ENCODE measurements at places on chromosomes 12 and 14. TPM values are rescaled to one million over a fixed set of nuclear protein-coding genes. Genes with fewer than 3 reads are reported as not detected.

EML5 gene
- not detected for polyA plus RNA-seq

TAS2R7 gene
- polyA plus RNA-seq, result not detected

ING4 gene
- 30.9 TPM for polyA plus RNA-seq

TSPAN11 gene
- 3.9 TPM for polyA plus RNA-seq

TMEM229B gene
- polyA plus RNA-seq, result 6.5 TPM

KRT6B gene
- not detected for polyA plus RNA-seq

KRT6A gene
- 3.2 TPM for polyA plus RNA-seq

WSCD2 gene
- polyA plus RNA-seq, result 1.2 TPM

IL22 gene
- polyA plus RNA-seq, result not detected

INSM2 gene
- not detected for polyA plus RNA-seq

BRF1 gene
- polyA plus RNA-seq, result 18.4 TPM

DNA sequence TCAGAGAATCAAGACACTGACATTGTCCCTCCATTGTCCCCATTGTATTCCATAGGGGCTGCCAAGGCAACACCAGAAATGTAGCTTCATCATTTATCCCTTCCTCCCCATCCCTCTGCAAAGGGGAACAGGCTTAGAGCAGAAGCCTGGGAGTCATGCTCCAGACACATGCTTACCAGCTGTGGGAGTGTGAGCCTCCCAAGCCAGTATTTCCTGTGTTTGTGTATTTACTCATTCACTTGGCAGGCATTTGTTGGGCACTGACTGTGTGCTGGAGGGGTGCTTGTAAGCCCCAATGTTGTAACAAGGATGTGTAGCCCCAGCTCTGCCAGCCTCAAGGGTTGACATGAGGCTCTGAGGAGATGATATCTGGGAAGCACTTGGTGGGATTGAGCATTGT, 46.0 kb upstream of the TCL1A start:
- no peak for DNase-seq
- H3K27ac ChIP-seq, result no peak overlapping the region
- no peaks in the 10 kb centered on the region for H3K36me3 ChIP-seq
- H3K27me3 ChIP-seq, result peaks cover 4% of the 10 kb centered on the region
- no peaks in the 10 kb centered on the region for H3K4me1 ChIP-seq
- H3K4me3 ChIP-seq, result no peak overlapping the region

DNA sequence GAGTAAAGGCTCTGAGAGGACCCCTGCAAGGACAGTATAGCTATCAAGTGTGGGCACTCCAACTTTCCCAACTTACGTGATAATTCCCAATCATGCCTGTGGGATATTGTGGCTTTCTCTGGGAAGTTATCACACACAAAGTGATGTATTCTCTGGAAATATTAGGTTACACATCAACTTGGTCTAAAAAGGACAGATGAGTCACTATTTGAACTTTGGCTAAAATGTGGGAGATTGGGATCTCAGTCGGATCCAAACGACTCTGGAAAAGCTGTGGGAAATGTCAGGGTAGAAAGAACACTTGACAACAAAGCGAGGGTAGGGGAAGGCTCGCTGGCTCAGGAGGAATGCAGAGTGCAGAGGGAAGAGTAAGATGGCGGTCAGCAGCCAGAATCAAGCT, 1048.9 kb downstream of the BCL11B start:
- no peak for DNase-seq
- no peaks in the 10 kb centered on the region for H3K27me3 ChIP-seq
- H3K36me3 ChIP-seq, result no peaks in the 10 kb centered on the region
- no peaks in the 10 kb centered on the region for H3K4me1 ChIP-seq

DNA sequence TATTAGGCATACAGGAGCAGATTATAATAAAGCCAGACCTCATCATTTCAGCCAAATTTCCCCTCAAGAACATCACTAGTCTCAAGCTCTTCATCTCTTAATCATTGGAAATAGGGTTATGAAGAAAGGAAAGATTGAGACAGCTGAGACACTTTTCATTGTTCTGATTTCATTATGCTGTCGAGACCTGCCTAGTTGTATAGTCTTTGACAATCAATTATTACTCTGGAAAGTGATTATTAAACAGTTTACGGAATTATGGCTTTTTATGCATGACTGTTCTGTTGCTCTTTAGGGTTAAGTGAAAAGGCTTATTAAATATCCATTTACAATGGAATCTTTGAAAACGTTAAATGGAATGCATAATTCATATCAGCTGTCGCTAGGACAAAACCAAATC, 48.3 kb downstream of the TTC6 start:
- H3K27ac ChIP-seq, result no peak overlapping the region
- H3K36me3 ChIP-seq, result no peaks in the 10 kb centered on the region
- no peaks in the 10 kb centered on the region for H3K27me3 ChIP-seq
- no peak for DNase-seq

DNA sequence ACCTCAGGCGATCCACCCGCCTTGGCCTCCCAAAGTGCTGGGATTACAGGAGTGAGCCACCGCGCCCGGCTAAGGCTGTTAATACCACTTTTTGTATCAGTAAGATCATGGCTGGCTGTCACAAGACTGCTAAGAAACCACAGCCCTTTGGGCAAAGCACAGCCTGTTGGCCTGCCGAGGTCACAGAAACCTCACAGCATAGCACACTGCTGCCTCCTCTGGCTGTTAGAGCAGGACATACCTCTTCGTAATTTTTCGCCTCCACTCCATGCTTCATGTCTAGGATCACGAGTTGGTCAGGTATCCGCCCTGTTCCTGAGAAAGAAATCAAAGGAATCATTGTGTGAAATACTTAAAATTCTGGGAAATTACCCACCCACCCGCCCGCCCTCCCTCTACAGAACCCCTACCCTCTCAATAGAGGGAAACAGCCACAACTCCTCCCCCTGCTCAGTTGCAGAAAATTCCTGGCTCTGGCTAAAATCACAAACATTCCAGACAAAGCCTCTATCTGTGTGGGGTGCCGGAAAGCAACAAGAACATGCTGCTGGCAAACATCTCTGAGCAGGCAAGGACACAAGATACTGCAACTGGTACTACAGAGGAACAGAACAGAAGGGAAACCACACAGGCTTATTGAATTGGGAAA, 20.7 kb upstream of the NEK9 start:
- no peak overlapping the region for H3K4me3 ChIP-seq
- H3K27ac ChIP-seq, result peak overlapping the region; percentile 39
- peak; percentile 49 for DNase-seq

GRCh38 chr12:12453635-12454034, 96.8 kb downstream of the BORCS5 start:
- H3K27ac ChIP-seq, result no peak overlapping the region
- H3K4me3 ChIP-seq, result no peak overlapping the region
- no peaks in the 10 kb centered on the region for H3K36me3 ChIP-seq
- H3K4me1 ChIP-seq, result no peaks in the 10 kb centered on the region
- no peak for DNase-seq

DNA sequence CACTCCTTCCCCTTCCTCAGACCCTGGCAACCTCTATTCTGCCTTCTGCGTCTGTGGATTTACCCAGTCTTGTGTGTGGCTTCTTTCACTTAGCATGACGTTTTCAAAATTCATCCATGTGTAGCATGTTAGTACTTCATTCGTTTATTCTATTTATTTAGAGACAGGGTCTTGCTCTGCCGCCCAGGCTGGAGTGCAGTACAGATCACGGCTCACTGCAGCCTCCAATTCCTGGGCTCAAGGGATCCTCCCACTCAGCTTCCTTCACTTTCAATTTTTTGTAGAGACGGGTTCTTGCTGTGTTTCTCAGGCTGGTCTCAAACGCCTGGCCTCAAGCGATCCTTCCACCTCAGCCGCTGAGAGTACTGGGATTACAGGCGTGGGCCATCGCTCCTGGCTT, 37.0 kb downstream of the B4GALNT3 start:
- H3K4me1 ChIP-seq, result no peaks in the 10 kb centered on the region
- H3K27ac ChIP-seq, result no peak overlapping the region
- no peaks in the 10 kb centered on the region for H3K27me3 ChIP-seq
- H3K36me3 ChIP-seq, result no peaks in the 10 kb centered on the region
- DNase-seq, result no peak

DNA sequence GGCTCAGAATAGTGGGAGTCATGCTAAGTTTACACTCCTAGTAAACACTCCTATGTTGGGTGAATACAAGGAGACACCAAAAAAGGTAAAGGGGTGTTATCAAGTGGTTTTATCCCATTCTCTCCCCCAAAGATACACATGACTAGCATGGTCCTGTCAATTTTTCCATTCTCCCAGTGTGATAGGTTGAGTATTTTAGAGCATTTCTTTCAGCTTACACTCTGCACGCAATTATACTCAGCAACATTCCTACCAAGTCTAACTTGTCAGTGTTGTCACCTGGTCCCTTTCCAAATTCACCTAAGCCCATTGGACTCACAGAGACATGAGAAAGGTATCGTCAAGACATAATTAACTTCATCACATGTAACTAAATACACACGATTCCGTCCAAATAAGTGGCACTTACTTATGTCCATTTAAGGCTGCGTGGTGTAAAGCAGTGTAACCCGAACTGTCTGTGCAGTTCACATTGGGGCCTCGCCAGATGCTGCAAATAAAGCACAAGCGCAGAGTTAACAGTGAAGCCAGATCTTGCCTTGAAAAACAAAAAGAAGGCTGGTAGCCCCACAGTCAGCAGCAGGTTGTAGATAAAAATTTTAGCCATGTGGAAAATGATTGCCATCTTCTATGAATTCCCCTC, 159.7 kb downstream of the ANKS1B start:
- no peak overlapping the region for H3K27ac ChIP-seq
- no peaks in the 10 kb centered on the region for H3K27me3 ChIP-seq
- H3K4me3 ChIP-seq, result no peak overlapping the region
- no peaks in the 10 kb centered on the region for H3K4me1 ChIP-seq
- DNase-seq, result no peak
- H3K36me3 ChIP-seq, result no peaks in the 10 kb centered on the region

- H3K4me3 ChIP-seq, result peak overlapping the region; percentile 69
- no peaks in the 10 kb centered on the region for H3K27me3 ChIP-seq
- H3K36me3 ChIP-seq, result no peaks in the 10 kb centered on the region
- peaks cover 3% of the 10 kb centered on the region for H3K4me1 ChIP-seq
These were observed 1.4 kb downstream of the EPS8 start for GRCh38 chr12:15787778-15788177.

GRCh38 chr12:12997156-12997555, 2.9 kb downstream of the HEBP1 start:
- no peaks in the 10 kb centered on the region for H3K36me3 ChIP-seq
- DNase-seq, result no peak
- H3K4me1 ChIP-seq, result peaks cover 12% of the 10 kb centered on the region
- no peak overlapping the region for H3K27ac ChIP-seq

DNA sequence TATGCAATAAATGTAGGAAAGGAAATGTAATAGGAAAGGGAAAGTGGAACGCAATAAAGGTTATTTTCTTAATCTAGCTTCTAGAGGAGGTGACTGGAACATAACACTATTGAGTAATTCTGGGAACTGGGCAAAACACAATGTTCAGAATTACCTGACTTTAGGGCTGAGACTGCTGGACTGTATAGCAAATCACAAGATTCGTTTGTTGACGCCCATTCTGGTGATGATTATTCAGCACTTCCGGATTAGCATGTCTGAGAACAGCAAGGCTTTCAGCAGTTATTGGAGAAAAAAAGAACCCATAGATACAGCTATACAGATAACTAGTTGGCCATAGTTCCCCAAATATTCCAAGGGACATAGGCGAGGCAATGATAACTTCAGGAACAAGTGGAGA, 2.3 kb upstream of the KLRD1 start:
- no peak overlapping the region for H3K27ac ChIP-seq
- DNase-seq, result peak; percentile 21
- no peaks in the 10 kb centered on the region for H3K4me1 ChIP-seq
- no peaks in the 10 kb centered on the region for H3K27me3 ChIP-seq

DNA sequence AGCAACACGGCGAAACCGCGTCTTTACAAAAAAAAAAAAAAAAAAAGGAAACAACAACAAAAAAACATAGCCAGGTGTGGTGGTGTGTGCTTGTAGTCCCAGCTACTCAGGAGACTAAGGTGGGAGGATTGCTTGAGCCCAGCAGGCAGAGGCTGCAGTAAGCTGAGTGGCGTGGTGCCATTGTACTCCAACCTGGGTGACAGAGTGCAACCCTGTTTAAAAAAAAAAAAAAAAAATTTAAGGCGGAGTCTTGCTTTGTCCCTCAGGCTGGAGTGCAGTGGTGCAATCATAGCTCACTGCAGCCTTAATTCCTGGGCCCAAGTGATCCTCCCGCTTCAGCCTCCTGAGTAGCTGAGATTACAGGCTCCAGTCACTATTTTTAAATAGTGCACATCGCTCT, 18.2 kb upstream of the FIGNL2 start:
- H3K36me3 ChIP-seq, result no peaks in the 10 kb centered on the region
- no peak for DNase-seq
- no peak overlapping the region for H3K4me3 ChIP-seq
- H3K27me3 ChIP-seq, result peaks cover 17% of the 10 kb centered on the region

DNA sequence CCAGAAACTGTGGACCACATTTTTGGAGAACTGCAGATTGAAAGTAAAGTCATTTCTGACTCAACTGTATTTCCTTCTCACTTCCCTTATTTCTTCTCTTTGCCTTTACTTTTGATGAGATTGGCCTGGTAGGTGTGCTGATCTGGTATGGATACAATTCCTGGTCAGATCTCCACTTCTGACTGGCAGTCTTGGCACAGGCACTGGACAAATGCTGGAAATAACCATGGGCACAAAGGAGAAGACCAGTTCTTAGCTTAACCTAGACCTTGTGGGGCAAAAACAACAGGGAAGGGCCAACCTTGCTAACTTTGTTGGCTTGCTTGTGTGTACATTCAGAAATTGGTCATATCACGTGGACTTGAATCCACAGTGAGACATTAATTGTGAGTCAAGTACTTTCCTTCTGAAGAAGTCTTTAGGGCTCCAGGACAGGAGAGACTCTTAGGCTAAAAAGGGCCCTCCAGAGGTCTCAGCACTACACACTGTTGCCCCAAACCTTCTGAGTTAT, 75.0 kb downstream of the DIP2B start:
- no peaks in the 10 kb centered on the region for H3K36me3 ChIP-seq
- H3K27ac ChIP-seq, result no peak overlapping the region
- H3K4me3 ChIP-seq, result no peak overlapping the region
- H3K27me3 ChIP-seq, result no peaks in the 10 kb centered on the region

- H3K27me3 ChIP-seq, result peaks cover 6% of the 10 kb centered on the region
- H3K27ac ChIP-seq, result no peak overlapping the region
- H3K36me3 ChIP-seq, result no peaks in the 10 kb centered on the region
- H3K4me1 ChIP-seq, result no peaks in the 10 kb centered on the region
These were observed 9.1 kb downstream of the NTF3 start for GRCh38 chr12:5440978-5441377.

DNA sequence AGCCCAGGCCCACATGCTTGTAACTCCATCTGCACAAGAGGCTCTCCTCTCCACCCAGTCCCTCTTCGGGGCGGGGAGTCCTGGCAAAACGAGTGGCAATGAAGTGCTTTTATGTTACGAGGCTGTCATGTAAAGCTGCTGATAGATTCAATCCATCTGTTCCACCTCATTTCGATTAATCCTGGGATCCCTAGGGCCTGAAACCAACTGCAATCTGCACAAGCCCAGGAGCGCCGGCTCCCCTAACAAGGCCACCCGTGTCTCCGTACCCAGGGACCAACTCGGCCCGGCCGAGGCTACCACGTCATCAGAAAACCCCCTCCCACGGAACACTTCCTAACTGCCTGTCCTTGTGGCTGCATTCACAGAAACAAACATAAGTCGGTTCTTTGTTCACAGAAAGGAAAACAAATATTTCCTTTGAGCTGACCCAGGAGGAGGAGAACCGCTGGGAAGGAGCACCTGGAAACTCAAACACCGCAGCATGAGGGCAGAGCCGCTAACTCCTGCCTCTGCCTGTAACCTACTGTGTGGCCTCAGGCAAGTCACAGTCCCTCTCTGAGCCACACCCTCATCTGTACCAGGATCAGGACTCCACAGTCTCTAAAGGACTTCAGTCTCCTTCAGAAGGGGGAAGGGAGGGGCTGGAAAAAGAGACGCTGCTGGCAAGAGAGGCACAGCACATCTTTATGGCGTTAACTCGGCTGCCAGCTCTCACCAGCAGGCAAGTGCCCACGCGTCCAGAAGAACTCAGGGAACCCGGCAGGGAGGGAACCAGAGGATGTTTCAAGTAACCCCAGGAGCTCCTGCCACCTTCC, 47.8 kb downstream of the CCDC88C start:
- H3K27ac ChIP-seq, result peak overlapping the region; percentile 63
- H3K27me3 ChIP-seq, result no peaks in the 10 kb centered on the region
- no peak overlapping the region for H3K4me3 ChIP-seq

All from small intestine (tissue), 16 donors.